ENCODE measurements at places on chromosomes 1 and 21. TPM values are rescaled to one million over a fixed set of nuclear protein-coding genes. Genes with fewer than 3 reads are reported as not detected.

- DNase-seq: peak; percentile 9
- no peaks in the 10 kb centered on the region for H3K27me3 ChIP-seq
- H3K36me3 ChIP-seq: no peaks in the 10 kb centered on the region
Observed at GRCh38 chr1:77313491-77313890, 31.7 kb downstream of the AK5 start.

DNA sequence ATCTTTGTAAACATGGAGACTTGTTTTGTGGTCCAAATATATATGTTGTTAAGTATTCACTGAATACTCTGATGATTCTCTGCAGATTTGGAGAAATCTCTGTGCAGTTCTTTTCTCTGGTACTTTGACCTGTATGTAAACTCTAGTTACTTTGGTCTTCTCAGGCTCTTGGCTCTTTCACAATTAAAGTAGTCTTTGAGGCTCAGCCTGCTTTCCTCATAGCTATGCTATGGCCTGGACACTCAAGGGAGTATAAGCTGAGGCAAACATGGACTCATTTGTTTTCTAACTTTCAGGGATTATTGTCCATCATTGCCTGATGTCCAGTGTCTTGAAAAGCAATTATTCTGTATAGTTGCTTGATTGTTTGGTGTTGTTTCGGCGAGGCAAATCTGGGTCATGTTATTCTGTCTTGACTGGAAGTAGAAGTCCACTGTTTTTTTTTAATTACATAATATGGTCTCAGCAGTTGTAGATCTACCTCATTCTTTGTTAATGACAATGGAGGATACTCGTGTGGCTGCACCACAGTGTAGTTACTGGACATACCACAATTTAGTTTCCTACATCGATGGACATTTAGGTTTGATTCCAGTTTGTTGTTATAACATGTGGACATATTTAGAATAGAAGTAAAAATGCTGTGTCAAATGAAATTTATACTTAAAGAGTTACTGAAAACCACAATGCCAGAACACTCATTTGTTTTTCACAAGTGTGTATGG lies 9.2 kb downstream of the PTBP2 start:
- H3K27me3 ChIP-seq: no peaks in the 10 kb centered on the region
- H3K36me3 ChIP-seq: peaks cover 15% of the 10 kb centered on the region
- no peak for DNase-seq

- H3K4me3 ChIP-seq: no peak overlapping the region
- no peaks in the 10 kb centered on the region for H3K27me3 ChIP-seq
- H3K27ac ChIP-seq: no peak overlapping the region
- H3K36me3 ChIP-seq: no peaks in the 10 kb centered on the region
- H3K4me1 ChIP-seq: no peaks in the 10 kb centered on the region
Observed at GRCh38 chr1:47323599-47324031, 9.7 kb upstream of the STIL start.

DNA sequence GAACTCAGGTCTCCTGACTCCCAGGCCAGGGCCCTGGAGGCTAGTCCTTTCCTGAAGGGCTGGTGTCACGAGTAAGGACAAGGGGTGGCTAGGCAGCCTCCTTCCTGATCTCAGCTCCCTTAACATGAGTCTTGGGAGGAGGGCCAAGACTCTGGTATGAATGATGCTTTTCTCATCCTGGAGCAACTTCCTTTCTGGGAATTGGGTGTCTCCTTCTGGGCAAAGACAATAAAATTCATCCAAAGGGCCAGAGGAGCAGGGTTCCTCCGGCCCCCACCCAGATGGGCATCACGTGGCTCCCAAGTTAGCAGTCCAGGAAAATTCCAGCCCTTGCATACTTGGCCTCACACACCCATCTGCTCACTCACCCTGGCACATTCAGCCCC lies at the start of gene FAM167B:
FAM167B (plus strand) TSS at position 335 of the 386 bp plus-strand sequence. CDS start 200 bp downstream, outside the sequence.
- peak within 1 kb of the TSS; percentile 51 for H3K27ac ChIP-seq
- H3K4me1 ChIP-seq: no peaks in the 10 kb centered on the region
- peak; percentile 40 for DNase-seq
- no peaks in the 10 kb centered on the region for H3K36me3 ChIP-seq
- H3K4me3 ChIP-seq: peak within 1 kb of the TSS; percentile 5

- no peak overlapping the region for H3K4me3 ChIP-seq
- no peaks in the 10 kb centered on the region for H3K4me1 ChIP-seq
- H3K27ac ChIP-seq: no peak overlapping the region
- H3K36me3 ChIP-seq: no peaks in the 10 kb centered on the region
- no peaks in the 10 kb centered on the region for H3K27me3 ChIP-seq
Observed at GRCh38 chr1:44094047-44094446, 24.6 kb upstream of the KLF17 start.

DNA sequence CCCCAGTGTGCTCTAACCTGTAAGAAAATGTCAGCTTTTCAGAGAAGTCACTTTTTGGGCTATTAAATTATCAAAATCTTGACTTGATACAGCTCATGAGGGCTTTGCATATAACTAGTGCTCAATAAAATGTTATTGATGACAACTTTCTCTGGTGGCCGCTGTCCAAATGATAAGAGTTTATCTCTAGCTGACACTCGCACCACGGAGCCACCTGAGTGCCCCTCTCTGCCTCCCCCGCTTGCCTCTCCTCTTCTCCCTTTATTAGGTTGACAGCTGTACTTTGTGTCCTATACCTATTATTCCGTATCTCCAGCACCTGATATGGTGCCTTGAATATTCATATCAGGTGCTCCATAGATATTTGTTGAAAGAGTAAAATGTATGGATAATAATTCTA lies 82.8 kb downstream of the PHTF1 start:
- no peaks in the 10 kb centered on the region for H3K4me1 ChIP-seq
- H3K36me3 ChIP-seq: no peaks in the 10 kb centered on the region
- DNase-seq: no peak

CTSS gene
- total RNA-seq: 293 TPM

TFB2M gene
- 13.3 TPM for total RNA-seq

Data from lung (tissue), 17 donors.